ENCODE measurements at places on chromosomes 1 and 21.

- DNase-seq: no peak
Observed at GRCh38 chr1:53050310-53050709, 11.7 kb upstream of the PODN start.

DNA sequence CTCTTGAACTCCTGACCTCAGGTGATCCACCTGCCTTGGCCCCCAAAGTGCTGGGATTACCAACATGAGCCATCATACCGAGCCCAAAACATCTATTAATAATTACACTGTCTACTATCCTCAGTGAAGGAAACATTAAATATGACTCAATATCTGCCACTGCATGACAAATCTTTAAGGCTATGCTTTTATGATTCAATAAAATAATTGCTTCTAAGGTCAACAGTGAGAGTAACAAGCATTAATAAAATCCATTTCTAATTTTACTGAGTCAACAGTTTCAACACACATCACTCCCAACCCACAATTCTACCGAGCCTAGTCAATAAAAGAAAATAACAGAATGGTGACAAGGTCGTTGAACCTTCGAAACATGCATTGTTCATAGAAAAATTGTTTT, 125.5 kb upstream of the CHRM3 start:
- DNase-seq: no peak

DNA sequence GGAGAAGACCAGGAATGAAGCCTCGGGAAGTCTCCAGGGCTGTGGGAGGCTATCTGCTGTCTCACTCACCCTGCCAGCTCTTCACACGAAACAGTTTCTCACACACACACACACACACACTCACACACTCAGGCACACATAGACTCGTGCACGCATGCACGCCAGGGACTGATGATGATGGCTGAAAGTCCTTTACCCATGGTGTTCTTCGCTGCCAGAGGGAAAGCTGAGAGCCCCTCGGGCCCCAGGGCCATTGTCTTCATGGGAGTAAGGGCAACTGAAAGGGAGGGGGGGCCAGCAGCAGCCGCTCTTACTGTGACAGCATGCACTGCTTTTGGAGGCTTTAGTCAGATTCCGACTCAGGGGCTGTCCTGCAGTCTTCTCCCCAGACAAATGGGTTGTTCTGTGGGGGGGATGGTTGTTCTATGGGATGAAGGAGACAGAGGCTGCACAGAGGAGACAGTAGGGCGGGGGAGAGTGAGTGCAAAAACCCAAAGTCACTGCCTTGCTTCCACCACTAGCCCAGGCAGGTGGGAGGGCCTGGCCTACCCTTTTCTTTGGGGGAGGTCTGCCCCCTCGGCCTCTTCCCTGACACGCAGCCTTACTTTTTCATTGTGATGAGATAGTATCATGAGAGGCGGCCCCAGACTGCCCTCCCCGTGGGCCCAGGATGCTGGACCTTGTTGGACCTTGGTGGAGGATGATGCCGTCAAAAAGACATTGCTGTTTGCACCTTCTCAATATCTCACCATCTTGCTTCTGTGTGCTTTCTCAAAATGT, 29.0 kb downstream of the STUM start:
- no peak for DNase-seq

DNA sequence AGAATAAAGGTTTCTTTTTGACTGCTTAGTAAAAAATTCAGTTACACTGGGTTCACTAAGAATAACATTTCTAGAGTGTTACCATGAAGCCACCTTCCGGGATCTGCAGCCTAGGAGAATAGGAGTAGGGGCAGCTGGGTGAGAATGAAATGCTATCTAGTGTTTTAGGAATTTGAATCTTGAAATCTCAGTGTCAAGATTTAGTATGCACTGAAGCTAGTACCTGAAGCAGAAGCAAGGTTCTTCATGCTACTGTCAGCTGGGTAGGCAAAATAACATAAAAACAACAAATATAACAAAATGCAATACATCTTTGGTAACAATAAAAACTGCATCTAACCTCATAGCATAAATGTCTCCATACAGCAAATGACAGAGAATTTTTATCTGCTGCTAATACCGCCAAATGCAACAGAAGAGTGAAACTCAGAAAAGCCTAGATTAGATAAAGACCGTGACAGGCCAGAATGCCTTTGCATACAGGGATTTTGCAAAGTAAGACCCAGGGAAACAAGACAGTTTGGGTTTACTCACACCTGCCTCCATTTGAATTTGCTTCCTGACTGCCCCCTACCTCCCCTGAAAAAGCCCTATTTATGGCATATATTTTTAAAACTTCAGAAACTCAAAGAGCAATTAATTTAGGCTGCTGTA, 58.2 kb downstream of the GADD45A start:
- no peak for DNase-seq

DNA sequence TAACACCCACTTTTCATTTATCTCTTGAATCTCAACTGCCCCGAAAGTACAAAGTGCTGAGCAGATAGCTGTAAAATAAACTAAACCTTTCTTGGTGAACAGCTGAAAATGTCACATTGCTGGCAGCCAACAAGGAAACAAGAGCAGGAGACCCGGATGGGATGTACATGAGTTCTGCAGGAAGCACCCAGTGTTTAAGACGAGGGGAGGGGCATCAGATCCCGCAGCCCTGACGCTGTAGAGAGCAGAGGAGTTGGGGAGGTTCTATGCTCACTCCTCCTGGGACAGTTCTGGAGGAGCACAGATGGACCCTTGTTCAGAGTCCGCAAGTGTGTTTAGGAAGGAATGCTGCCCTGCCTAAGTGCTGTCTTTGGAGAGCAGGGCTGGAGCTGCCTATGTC, 32.0 kb upstream of the EPHA8 start:
- DNase-seq: no peak

GRCh38 chr1:41888756-41889155, 30.0 kb downstream of the HIVEP3 start:
- DNase-seq: no peak

DNA sequence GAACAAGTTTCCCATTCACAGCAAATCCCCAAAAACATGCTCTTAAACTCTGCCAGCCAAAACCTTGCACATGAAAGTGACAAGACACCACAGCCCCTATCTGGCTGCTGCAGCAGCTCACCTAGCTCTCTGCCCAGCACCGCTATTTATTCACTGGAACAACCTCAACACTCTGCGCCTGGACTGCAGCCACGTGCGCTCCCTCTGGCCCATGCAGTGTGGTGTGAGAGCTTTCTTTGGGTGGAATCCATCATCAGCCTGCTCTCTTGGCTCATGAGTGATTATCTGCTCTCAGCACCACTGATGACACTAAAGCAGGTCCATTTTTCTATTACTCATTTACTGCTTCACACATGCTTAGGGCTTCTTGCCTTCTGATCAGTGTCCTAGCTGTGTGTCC, 11.4 kb downstream of the KCNJ6 start:
- DNase-seq: no peak
